Osteocyte (in vitro differentiated cells): ENCODE measurements at places on chromosomes 11 and 22. TPM values are rescaled to one million over a fixed set of nuclear protein-coding genes. Genes with fewer than 3 reads are reported as not detected.

The KCNJ11 gene
- total RNA-seq: not detected in 2 replicates

The OR52I2 gene
- not detected in 2 replicates for total RNA-seq

DNA sequence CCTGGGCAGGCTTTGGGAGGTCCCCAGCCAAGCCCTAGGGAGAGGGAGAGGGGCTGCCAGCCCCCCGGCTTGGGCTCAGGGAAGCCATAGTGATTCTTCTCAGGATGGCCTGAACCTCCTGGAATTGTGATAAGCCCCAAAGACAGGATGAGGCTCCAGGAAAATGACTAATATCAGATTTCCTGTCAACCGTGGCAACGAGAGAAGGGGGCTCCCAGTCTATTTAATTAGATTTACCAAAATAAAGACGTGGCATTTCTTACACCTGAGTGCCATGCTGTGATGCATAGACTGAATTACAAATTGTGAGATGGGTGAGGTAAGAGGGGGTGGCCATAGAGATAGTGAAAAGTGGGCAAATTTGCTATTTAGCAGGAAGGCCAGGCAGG lies 20.4 kb downstream of the SERPINH1 start:
- peak overlapping the region; percentile 71 for H3K4me3 ChIP-seq
- no peaks in the 10 kb centered on the region for H3K36me3 ChIP-seq
- no peaks in the 10 kb centered on the region for H3K27me3 ChIP-seq

DNA sequence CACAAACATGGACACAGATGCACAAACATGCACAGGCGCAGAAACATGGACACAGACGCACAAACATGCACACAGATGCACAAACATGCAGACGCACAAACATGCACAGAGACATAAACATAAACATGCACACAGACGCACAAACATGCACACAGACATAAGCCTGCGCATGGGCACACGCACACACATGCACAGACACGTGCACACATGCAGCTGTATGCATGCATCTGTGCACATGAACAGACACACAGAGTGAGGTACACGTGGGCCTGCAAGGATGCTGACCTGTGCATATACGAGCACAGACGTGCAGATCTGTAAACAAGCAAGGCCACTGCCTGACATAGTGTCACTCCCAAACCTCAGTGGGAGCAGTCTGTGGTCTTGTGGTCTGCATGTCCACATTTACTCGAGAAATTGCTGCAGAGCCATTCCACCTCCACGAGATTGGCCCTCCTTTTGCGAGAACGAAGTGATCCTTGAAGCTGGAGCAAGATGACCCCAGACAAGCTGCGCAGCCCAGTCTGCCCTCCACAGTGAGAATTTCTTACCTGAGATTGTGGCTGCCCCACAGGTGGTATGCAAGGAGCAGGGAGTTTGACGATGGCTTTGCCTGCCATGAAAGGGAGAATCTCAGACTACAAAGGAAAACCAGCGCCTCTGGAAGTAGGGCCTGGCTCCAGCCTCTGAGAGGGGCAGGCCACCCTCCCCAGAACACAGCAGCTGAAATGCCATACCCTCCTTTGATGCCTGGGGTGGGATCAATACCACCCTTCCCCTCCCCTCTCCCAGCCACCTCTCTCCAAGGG lies 299.9 kb downstream of the BRD1 start:
- no peaks in the 10 kb centered on the region for H3K4me1 ChIP-seq
- H3K27ac ChIP-seq: no peak overlapping the region
- no peak for DNase-seq

- peaks cover 14% of the 10 kb centered on the region for H3K4me1 ChIP-seq
- H3K27me3 ChIP-seq: peaks cover 12% of the 10 kb centered on the region
- no peaks in the 10 kb centered on the region for H3K36me3 ChIP-seq
- H3K27ac ChIP-seq: no peak overlapping the region
Observed at GRCh38 chr11:102929972-102930371, 25.6 kb downstream of the MMP13 start.

GRCh38 chr11:27618281-27618915 lies 81.9 kb downstream of the BDNF start:
- H3K27ac ChIP-seq: no peak overlapping the region
- no peak for DNase-seq
- peaks cover 7% of the 10 kb centered on the region for H3K27me3 ChIP-seq
- H3K4me1 ChIP-seq: no peaks in the 10 kb centered on the region
- no peaks in the 10 kb centered on the region for H3K36me3 ChIP-seq
- H3K4me3 ChIP-seq: no peak overlapping the region

GRCh38 chr11:3037040-3037944 lies 19.9 kb downstream of the CARS1 start:
- peaks cover 10% of the 10 kb centered on the region for H3K4me1 ChIP-seq
- H3K36me3 ChIP-seq: peaks cover 58% of the 10 kb centered on the region
- H3K27me3 ChIP-seq: no peaks in the 10 kb centered on the region
- no peak overlapping the region for H3K4me3 ChIP-seq
- peak; percentile 89 for DNase-seq
